Fibroblast of lung (primary cell): ENCODE measurements at places on chromosomes 12 and 14. TPM values are rescaled to one million over a fixed set of nuclear protein-coding genes. Genes with fewer than 3 reads are reported as not detected.

GRCh38 chr14:86003998-86004397, 474.1 kb downstream of the FLRT2 start:
- DNase-seq: peak; percentile 71

- DNase-seq: no peak
Measured at GRCh38 chr12:67305544-67305943, 36.4 kb downstream of the CAND1 start.

- DNase-seq: no peak
Measured at GRCh38 chr12:83559650-83560049, 872.9 kb downstream of the TMTC2 start.

DNA sequence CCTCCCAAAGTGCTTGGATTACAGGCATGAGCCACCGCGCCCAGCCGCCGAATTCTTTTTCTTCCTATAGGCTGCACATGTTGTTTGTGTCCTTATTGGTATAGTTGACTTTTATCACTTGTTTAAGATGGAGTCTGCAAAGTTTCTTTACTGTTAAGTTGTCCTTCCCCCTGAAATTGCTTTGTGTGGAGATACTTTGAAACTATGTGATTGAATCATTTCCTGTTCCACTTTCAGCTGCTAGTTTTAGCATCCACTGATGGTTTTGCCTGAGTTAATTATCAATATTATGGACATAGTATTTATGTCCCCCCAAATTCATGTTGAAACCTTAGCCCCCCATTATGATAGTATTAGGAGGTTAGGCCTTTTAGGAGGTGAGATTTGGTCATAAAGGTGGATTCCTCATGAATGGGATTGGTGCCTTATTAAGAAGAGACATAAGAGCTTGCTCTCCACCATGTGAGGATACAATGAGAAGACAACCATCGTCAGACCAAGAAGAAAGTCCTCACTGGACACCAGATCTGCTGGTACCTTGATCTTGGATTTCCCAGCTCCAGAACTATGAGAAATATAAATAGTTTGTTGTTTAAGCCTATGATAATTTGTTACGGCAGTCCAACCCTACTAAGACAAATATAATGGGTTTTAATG, 34.9 kb downstream of the PPHLN1 start:
- DNase-seq: no peak

GRCh38 chr14:23047034-23047634, 5.1 kb downstream of the PSMB11 start:
- no peak for DNase-seq

- peak; percentile 30 for DNase-seq
Measured at GRCh38 chr12:12180136-12180535, 86.7 kb downstream of the LRP6 start.

GRCh38 chr14:74669846-74670245, 43.0 kb downstream of the AREL1 start:
- DNase-seq: no peak

DNA sequence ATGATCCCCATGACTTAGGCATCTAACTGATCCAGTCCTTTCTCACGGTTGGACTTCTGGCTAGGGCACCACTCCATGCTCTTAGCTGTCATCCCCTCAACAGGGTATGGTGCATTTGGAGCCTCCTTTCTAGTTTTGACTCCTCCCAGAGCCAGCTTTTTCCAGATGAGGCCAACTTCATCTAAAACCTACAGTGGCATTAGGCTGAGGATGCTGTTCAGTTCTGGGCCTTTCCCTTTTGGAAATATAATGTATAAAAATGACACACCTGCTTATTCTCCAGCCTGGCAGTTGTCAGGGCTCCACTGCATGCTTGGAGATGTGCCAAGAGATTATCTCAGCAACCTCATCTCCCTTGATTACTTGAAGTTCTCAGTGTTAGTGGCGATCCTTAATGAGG, 239.7 kb downstream of the EMP1 start:
- DNase-seq: no peak

- DNase-seq: no peak
Measured at GRCh38 chr14:105855893-105856675, 329.7 kb downstream of the TMEM121 start.

DNA sequence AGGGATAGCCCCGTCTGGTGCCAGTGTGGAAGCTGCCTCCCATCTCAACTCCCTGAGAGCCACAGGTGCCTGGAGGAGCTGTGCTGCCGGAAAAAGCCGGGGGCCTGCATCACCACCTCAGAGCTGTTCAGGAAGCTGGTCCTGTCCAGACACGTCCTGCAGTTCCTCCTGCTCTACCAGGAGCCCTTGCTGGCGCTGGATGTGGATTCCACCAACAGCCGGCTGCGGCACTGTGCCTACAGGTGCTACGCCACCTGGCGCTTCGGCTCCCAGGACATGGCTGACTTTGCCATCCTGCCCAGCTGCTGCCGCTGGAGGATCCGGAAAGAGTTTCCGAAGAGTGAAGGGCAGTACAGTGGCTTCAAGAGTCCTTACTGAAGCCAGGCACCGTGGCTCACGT, 25.5 kb upstream of the P2RX4 start:
- DNase-seq: no peak

- no peak for DNase-seq
Measured at GRCh38 chr12:45670346-45671065, 59.0 kb upstream of the ARID2 start.

DNA sequence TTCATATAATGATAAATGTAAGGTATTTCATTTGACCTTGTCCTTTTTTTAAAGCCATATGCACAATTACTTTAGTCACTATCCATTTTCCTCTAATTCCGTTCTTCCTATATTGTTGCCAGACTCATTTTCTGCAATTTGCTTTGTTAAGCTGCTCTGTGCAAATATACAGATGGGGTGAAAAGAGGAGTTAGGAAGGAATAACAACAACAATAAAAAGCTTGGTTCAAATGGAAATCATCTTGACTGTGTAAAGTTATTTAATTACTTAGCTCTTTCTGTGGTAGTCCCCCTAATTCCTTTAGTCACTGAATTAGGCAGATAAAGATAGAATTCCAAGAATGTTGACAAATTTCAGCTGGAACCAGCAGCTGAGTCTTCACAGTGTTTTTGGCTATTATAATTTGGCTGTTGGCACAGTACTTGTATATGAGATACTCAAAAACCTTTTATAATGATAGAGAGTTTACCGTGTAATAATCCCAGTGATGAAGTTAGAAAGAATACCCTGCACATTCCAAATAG, 838.0 kb downstream of the RPS29 start:
- DNase-seq: peak; percentile 18

The EMP1 gene
- 27.5 and 53.5 TPM in 2 replicates for total RNA-seq

The MTRFR gene
- 10.8 and 17.5 TPM in 2 replicates for total RNA-seq

The SIX6 gene
- not detected in 2 replicates for total RNA-seq

The TAS2R19 gene
- total RNA-seq: 3.1 and 5.3 TPM in 2 replicates

The FAM186B gene
- total RNA-seq: 0.33 and 0.51 TPM in 2 replicates

The SDR39U1 gene
- total RNA-seq: 8.7 and 9.9 TPM in 2 replicates

The PPP1R36 gene
- total RNA-seq: 1.0 and 1.3 TPM in 2 replicates
